ENCODE measurements at places on chromosomes 6 and 20. TPM values are rescaled to one million over a fixed set of nuclear protein-coding genes. Genes with fewer than 3 reads are reported as not detected.

Gene VSX1
- total RNA-seq = not detected

Gene RNF182
- 7.2 TPM for total RNA-seq

Gene GPLD1
- total RNA-seq = not detected

Gene VSTM2L
- total RNA-seq = 2.5 TPM

Gene CST7
- not detected for total RNA-seq

Gene AAR2
- total RNA-seq = 28.2 TPM
